T-helper 9 cell (primary cell): ENCODE measurements at places on chromosomes 1 and 21.

GRCh38 chr21:26019236-26019635, 151.3 kb downstream of the APP start:
- DNase-seq = no peak

DNA sequence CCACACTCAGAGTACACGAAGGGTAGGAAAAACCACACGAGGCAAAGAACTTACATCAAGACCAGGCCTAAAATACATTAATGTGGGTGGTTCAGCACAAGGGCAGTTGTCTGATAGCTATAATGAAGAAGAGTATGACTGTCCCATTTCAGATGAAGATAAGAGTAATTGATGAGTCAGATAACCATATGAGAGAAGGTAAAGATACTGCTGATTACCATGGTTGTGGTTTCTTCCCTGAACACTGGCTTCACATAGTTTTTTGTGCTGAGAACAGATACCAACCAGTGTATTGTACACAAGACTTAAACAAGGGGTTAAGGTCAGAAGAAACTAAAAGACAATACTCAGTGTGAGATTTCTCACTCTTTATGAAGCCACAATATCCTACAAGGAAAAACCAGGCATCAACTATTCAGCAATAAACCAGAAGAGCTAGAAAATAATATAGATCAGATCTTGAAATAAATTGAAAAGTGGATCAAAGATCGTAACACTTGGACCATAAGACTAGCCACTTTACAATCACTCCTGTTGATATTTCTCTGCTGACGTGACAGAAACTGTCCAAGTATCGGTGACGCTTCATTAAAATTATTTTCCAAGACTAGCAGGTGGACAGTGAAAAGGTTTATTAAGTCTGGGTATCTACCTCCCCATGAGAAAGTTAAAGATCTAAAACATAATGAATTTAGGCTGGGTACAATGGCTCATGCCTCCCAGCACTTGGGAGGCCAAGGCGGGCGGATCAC, 28.6 kb downstream of the PUM1 start:
- no peak for DNase-seq

GRCh38 chr1:11342621-11343032, 69.6 kb downstream of the UBIAD1 start:
- DNase-seq = no peak

GRCh38 chr1:157145076-157145475, 6.9 kb upstream of the ETV3 start:
- DNase-seq = no peak

GRCh38 chr1:232915212-232915611, 35.2 kb upstream of the NTPCR start:
- DNase-seq = no peak

DNA sequence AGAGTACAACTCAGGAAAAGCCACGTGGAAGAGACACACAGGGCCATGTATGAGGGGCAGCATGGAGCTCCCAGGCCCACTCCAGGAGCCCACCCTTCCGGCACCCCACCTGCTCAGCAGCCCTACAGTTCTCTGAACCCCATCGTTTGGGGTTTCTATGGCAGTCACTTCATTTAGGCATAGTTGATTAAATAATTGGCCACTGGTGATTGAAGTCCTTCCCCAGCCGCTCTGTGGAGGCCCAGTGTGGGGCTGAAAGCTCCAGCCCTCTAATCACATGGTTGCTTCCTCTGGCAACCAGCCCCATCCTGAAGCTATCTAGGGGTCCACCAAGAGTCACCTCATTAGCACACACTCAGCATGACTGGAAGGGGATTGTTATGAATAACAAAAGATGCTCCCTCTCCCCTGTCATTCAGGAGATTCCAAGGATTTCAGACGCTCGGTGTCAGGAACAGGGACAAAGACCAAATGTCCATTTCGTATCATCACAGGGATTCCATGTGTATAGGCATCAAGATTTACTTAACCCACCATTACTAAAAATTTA, 12.2 kb upstream of the S100A7A start:
- DNase-seq = no peak
